ENCODE measurements at places on chromosomes 13 and 19.

- DNase-seq, result no peak
These were observed 1.2 kb upstream of the LRRC63 start for GRCh38 chr13:46210362-46211083.

GRCh38 chr13:84038001-84038400 is 155.7 kb upstream of the SLITRK1 start:
- DNase-seq, result no peak

DNA sequence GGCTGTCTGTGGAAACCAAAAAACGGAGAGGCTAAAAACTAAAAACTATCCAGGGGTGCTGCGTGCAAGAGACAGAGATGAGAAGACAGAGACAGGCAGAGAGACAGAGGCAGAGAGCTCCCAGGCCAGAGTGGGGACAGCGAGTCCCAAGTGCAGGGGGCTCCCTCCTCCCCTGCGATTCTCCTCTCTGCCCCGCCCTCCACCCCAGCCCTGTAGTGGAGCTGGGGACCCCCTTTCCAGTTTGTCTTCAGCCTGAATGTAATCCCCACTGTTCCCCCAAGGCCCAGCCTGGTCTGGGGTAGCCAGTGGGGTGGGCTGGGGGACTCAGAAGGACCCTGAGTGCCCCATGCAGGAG is 2.0 kb downstream of the NFIC start:
- DNase-seq, result no peak

- DNase-seq, result peak; percentile 20
These were observed at the start of gene CTXN1 for GRCh38 chr19:7926021-7926726. Gene CTXN1 (minus strand): TSS chr19:7926135. CDS start chr19:7925538, 597 bp downstream.

GRCh38 chr13:59346999-59347723 is 816.6 kb downstream of the DIAPH3 start:
- no peak for DNase-seq

GRCh38 chr13:25067064-25067463 is 28.9 kb upstream of the PABPC3 start:
- no peak for DNase-seq

DNA sequence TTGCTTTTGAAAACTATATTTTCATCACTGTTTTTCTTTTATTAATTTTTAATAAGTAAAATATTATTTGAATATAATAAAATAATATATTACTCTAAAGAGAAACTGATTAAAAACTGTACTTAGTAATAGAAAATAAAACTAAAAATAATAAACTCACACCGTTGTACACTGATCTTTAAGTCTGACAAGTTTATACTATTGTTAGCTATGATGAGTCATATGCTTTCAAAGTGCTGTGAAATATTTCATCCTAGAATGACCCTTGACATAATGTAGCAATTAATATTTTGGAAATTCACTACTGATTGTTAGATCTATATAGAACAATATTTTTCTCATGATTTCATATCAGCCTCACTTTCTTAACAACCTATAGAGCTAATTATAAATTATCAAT is 1040.6 kb upstream of the SPRY2 start:
- DNase-seq, result no peak

DNA sequence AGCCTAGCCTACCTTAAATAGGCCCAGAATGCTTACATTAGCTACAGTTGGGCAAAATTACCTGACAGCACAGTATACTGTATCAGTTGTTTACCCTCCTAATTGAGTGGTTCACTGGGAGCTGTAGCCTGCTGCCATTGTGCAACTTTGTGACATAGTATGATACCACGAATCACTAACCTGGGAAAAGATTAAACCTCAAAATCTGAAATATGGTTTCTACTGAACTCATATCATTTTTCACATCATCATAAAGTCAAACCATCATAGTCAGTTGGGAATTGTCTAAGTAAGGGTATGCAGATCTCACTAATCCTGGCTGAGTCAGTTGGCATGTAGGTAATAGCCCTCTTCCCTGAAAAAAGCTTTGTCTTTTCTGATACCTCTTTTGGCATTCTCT is 9.2 kb downstream of the PAN3 start:
- no peak for DNase-seq

- DNase-seq, result no peak
These were observed 3.7 kb upstream of the CADM4 start for GRCh38 chr19:43643326-43643725.

DNA sequence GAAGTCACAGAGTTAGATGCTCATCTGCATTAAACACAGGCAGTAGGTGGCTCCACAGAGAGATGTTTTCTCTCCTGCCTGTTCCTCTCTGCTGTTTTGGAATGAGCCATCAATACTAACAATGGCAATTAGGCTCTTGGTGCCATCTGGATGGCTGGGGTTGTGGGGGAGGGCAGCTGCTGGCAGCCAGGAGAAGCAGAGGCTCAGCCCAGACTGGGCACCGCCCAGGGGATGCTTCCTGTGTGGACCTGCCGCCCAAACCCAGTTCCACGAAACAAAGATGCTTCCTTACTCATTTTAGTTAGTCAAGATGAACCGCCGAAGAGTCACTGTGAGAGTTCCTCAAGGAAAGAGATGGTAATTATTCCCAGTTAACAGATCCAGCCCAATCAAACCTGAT is 50.8 kb upstream of the PCDH8 start:
- no peak for DNase-seq

DNA sequence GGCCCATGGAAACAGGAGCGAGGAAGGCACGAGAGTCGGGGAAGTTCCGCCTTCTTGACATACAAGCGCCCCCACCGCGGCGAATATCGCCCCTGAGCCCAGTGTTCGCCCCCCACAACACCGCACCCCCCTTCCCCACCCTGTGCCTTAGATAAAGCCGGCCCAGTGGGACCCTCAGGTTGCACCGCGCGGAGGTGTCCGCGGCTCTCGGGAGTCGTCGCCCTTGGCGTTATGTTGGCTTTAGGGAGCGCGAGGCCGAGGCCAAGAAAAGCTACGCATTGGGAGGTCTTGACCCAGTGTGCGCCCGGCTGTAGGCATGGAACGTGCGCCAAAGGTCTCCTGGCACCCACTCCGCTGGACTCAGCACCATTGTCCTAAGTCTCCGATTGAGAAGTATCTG is 603 bp upstream of the ZNF132 start:
- no peak for DNase-seq

DNA sequence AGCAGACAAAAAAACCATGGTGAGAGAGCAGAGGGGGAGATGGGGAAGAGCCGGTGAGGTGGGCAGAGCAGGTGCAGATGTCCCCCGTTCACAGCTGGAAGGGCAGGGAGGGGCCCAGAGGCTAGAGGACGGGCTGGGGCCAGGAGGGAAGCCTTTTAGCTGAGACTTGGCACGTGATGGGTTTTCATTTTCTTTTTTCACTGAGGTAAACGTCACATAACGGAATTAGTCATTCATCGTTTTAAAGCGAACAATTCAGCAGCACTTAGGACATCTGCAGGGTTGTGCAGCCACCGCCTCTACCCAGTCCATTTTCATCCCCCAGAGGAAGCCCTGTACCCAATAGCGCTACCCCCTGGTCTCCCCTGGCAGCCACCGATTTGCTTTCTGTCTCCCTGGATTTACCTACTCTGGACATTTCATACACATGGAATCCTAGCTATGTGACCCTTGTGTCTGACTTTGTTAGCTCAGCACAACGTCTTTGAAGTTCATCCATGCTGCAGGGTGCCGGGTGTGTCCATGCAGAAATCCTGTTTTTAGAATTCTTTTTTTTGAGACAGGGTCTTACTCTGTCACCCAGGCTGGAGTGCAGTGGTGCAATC is 16.0 kb upstream of the EMC10 start:
- DNase-seq, result no peak

GRCh38 chr19:13252569-13253335 is 102.5 kb downstream of the IER2 start:
- DNase-seq, result no peak

GRCh38 chr19:18915639-18916038 is 3.5 kb downstream of the COPE start:
- DNase-seq, result peak; percentile 74

- DNase-seq, result no peak
These were observed at the start of gene DACH1 for GRCh38 chr13:71867131-71867814. Gene DACH1 (minus strand): TSS chr13:71867204.

- DNase-seq, result no peak
These were observed 302.4 kb upstream of the TMTC4 start for GRCh38 chr13:100976993-100977392.

GRCh38 chr13:69956349-69956748 is 151.3 kb upstream of the ATXN8OS start:
- no peak for DNase-seq

DNA sequence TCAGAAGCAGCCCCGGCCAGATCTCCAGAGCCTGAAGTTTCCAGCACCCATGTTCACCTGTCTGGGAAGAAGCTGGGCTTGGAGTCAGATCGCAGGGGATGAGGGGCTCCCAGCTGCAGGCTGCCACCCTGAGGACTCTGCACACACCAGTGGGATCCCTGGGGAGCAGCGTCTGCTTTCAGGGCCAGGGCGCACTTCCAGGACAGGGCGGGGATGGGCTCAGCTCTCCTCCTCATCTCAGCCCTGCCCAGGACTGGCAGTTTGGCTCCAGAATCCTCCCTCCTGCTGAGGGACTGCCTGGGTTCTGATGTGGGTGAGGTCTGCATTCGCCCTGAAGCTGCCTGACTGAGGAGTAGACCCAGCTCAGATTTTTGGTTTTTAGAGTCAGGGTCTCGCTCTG is 3.5 kb downstream of the SLC7A9 start:
- DNase-seq, result no peak

- DNase-seq, result no peak
These were observed 2.4 kb upstream of the ARGLU1 start for GRCh38 chr13:106570299-106570852.

- DNase-seq, result no peak
These were observed 43.8 kb downstream of the DCT start for GRCh38 chr13:94435604-94436226.

- DNase-seq, result no peak
These were observed 150.2 kb downstream of the NDFIP2 start for GRCh38 chr13:79631051-79631659.

DNA sequence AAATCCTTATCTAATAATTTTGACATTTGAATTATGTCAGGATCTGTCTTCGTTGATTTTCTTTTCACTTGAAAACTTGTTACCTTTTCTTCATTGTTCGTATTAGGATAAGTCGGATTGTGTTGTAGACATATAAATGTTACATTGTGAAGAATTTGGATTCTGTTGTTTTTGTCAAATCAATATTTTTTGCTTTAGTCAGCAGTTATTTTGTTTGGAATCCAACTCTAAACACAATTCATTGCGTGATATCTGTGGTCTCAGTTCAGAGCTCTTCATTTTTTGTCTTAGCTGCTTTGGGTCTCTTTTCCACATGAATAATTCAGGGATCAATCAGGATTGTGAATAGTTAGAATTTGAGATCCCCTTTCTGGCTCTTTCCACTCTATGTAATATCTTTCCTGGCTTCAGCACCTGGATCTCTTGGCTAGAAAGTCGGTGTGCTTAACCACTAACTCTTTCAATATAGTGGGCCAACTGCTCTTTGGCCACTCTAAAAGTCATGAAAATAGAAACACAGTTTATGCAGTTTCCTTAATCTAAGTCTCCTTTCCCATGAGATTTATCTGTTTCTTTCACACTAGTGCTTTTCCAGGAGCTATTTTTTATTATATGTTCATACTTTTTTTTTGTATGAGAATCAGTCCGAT is 2494.2 kb upstream of the PCDH20 start:
- no peak for DNase-seq

- DNase-seq, result no peak
These were observed 61.9 kb downstream of the DOCK9 start for GRCh38 chr13:98915981-98916380.

- DNase-seq, result no peak
These were observed 154.7 kb upstream of the SGCG start for GRCh38 chr13:23025864-23026608.

- no peak for DNase-seq
These were observed 6.3 kb downstream of the PMIS2 start for GRCh38 chr19:35592226-35592625.

- no peak for DNase-seq
These were observed 1288.9 kb upstream of the SLC10A2 start for GRCh38 chr13:104355041-104355670.

DNA sequence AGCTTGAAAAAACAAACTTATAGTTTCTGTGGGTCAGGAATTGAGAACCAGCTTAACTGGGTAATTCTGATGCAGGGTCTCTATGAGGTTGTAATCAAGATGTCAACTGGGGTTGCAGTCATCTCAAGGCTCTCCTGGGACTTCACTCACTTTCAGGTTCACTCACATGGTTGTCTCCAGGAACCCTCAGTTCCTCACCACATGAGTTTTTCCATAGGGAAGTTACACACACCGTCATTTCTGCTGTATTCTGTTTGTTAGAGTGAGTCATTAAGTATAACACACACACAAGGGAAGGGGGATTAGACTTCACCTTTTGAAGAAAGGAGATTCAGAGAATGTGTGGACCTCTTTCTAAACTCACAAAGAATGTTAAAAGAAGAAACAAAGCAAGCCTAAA is 34.9 kb upstream of the MLNR start:
- no peak for DNase-seq

DNA sequence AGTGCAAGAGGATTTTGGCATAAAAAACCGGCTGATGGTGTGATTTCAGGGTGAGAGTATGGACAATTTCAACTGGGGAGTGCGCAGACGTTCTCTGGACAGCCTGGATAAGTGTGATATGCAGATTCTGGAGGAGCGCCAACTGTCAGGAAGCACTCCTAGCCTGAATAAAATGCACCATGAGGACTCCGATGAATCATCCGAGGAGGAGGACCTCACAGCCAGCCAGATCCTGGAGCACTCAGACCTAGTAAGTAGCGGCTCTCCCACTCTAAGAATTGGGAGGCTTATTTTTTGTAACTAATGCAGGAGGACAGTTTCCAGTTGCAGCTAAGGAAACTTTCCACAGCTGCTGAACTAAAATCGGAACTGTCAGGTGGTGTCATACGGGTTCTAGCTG is 53.6 kb downstream of the ZAR1L start:
- peak; percentile 51 for DNase-seq

DNA sequence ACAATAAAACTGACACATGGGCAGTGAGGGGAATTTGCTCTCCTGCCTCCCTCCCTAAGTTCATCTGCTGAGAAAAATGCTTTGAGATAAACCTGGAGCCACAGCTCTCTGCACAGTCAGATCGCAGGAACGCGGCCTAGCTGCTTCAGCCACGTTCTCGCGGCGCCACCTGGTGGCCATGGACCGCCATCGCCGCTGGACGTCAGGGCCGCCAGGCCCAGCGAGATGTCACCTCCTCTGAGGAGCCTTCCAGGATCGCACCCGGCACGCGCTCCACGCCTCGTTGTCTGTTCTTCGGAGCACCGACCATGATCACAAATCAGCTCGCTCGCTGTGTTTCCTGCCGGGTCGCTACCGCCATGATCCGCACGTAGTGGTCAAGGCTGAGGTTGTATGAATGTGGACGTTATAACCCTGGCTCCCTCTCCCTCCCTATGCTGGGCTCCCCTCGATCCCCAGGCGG is 20.6 kb upstream of the USP29 start:
- DNase-seq, result peak; percentile 59

DNA sequence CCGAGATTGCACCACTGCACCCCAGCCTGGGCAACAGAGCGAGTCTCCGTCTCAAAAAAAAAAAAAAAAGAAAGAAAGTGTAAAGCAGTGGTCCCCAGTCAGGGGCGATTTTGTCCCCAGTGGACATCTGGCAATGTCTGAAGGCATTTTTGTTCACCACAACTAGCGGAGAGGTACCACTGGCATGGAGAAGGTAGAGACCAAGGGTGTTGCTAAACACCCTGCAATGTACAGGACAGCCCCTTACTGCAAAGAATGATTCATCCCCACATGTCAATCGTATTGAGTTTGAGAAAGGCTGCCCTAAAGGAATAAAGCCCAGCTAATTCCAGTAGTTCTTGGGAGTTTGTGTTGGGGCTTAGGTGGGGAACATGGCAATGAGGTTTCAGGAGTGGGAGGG is 38.7 kb downstream of the CYP4F2 start:
- no peak for DNase-seq

Measured in anterior cingulate cortex (tissue), 58 donors.